Choroid plexus epithelial cell (primary cell): ENCODE measurements at places on chromosomes 2 and 18.
A peak's percentile ranks its signal among the peaks of the same experiment; 100 is the strongest.

DNA sequence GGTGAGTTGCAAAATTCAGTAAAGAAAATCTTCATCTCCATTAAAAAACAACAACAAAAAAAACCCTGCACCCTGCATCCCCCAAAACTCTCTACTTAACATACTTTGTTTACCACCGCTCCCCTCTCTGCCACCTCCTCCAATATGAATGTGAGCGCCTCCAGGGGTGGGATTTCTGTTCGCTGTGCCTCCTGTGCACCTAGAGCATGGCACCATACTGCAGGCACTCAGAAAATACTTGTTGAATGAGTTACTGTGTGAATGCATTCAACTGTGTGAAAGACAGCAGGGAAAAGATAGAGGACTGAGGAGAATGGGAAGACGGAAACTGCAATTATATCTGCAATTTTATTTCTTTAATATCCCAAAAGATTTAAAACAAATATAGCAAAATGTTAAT, 4.5 kb downstream of the CEBPZ start:
- DNase-seq = no peak

GRCh38 chr2:34474646-34475045, 875.5 kb upstream of the FAM98A start:
- DNase-seq = no peak

GRCh38 chr2:36708041-36708741, 11.7 kb downstream of the VIT start:
- peak; percentile 41 for DNase-seq

- no peak for DNase-seq
Observed at GRCh38 chr2:39534095-39534711, 97.1 kb upstream of the MAP4K3 start.

DNA sequence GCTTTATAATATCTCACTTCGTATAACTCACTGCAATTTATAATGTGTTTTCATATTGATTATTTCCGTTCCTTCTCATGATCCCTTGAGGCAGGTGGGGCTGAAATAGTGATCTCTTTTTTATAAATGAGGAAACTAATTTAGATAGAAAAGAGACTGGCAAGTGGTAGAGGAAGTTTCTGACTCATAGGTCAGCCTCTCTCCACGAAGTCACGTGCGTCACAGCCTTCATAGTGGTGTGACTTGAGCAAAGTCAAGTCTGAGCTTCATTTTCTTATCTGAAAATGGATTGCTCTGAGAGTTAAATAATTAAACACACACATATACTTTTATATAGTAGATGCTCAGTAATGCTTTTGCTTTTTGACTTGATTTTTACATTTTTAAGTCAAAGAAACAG, 19.9 kb downstream of the ABCG5 start:
- DNase-seq = peak; percentile 75

DNA sequence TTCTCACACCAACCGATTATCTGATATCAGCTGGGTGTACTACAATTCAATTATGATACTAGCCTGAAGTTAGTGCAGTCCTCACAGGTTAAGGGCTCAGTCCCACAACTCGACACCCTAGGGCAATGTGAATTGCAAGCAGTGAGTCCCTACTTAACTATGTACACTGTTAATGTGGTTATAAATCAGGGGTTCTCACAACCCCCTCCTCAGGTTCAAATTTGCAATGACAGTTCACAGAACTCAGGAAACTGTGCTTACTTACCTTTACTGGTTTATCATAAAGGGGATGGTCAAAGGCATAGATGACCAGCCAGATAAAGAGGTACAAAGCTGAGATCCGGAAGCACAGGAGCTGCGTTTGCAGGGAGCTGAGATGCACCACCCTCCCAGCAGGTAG, 1379.1 kb upstream of the CDH2 start:
- DNase-seq = no peak

GRCh38 chr2:55052129-55053061, 2.1 kb upstream of the RTN4 start:
- no peak for DNase-seq

GRCh38 chr2:28680657-28681056, 71.0 kb upstream of the PPP1CB start:
- no peak for DNase-seq

DNA sequence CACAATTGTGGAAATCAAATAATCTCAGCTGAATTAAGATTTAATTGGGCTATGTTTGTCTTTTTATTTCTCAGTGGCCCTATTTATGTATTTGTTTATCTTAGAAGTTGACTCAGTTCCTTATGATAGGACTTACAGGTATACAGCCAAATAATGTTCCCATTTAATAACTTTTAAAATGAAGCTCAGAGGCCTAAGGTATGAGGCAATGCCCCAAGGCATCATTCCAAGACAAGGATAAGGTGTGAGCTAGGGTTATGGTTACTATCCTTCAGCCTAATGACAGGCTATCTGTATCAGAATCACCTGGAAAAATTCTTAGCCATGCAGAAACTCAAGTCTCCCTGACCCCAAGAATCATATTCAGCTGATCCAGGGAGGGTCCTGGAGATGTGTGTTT, 7.4 kb upstream of the NRBP1 start:
- DNase-seq = no peak

DNA sequence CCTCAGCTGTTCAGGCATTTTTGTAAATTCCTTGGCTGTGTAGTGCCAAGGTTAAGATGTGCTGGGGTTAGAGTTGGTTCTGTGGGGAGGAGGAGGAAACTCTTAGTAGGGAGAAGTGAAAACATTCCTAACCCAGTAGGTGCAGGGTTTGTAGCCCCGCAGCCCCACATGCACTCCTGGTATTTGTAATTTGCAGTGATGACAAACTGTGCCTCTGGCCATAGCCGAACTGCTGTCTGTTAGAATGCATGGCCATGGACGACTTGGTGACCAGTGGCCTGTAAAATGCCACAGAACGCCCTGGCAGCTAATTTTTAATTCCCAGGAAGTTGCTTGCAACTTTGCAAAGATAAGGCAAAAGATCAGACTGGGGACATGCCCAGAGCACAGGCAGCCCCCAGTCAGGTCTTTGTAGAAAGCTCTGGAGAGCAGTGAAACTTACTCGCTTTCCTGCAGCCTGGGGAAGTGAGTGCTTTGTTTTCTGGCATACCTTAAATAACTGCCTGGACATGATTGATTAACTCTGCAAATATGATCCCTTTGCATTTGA, 38.4 kb downstream of the LYPD6B start:
- DNase-seq = no peak

GRCh38 chr2:24047703-24048033, 477 bp upstream of the WDCP start:
- no peak for DNase-seq

- no peak for DNase-seq
Observed at GRCh38 chr2:143192106-143192505, 62.9 kb downstream of the ARHGAP15 start.

DNA sequence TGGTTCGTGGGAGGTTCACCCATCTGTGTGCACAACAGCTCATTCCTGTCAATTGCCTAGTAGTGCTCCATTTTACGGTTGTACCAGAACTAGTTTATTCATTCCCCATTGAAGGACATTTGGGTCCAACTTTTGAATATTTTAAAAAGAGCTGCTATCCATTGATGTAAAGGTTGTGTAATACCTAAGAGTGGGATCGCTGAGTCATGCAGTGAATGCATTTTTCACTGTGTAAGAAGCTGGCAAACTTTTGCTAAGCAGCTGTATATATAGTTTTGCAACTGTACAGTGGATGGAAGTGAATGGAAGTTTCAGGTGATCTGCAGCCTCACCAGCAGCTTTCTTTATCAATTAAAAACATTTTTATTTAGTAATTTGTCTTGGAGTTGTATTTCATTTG, 104.5 kb downstream of the DCDC2C start:
- peak; percentile 84 for DNase-seq

GRCh38 chr2:11092701-11093335, 62.4 kb upstream of the SLC66A3 start:
- DNase-seq = no peak
